Stimulated activated naive CD8-positive, alpha-beta T cell treated with anti-CD3 and anti-CD28 coated beads, Interleukin-15, amount 100 ng/mL, for 72 hours (primary cell): ENCODE measurements at places on chromosomes 7 and 10.
A peak's percentile ranks its signal among the peaks of the same experiment; 100 is the strongest.

- DNase-seq, result no peak
Measured at GRCh38 chr10:1274111-1274661, 218.0 kb downstream of the WDR37 start.

DNA sequence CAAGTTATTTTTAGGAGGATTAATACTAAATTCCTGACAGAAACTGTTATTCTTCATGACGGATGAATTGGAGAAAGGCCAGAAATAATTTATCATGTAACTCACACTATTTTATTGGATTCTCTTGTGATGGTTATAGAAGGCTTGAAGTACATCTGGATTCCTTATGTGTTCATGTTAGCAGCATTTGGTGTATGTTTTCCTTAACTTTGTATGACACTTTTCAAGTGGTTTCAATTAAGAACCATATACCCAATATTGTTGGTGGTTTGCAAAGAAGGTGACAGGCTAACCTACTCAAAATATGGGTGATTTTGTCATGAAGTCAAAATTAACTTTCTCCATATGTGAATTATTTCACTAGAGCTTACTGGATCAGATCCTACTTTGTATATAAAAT, 532.2 kb upstream of the CNTNAP2 start:
- DNase-seq, result no peak

DNA sequence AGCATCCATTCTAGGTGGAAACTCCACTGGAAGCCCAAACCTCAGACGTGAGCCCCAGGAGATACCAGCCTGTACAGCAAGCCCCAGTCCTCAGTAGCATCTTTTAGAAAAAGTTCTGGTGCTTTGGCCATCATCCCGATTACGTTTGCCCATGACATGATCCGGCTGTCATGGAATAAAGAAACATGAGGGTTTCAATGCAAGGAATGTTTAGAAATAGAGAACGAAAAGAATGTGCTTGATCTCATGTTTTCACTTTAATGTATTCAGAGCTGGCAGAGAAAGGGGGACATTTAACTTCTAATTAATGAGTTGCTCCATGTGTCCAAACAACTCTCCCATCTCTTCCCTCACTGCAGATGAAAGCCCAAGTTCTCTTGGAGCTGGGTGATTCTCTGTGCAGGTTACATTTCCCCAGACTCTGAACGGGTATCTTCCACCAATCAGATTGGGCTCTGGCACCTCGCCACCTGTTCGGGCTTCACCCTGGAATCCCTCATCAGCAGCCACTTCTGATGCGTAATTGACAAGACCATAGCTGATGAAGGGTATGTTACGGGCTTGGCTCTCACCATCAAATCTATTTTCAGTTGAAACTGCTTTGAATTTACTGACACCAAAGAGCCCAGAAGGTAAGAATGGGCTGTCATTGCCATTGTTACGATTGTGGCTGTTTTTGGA, 165.3 kb downstream of the PLXNA4 start:
- no peak for DNase-seq

DNA sequence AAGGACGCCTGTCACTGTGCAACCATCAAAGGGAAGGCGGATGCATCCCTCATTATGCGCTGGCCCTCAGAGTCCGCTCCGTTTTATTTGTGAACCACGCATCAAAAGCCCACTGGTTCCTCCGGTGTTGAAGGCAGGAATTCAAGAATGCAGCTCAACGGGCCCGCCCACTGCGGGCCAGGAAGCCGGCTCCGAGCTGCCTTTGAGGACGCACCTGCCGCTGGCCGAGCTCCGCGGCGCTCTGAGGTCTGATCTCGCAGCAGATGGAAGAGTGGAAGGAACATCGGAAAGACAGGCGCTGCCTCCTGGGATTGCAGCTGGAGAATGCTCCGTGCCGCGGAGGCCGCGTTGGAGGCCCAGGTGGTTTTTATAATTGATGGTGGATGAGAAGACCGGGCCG, 56.9 kb upstream of the ADGRA1 start:
- no peak for DNase-seq

GRCh38 chr10:1643161-1643907, 94.0 kb downstream of the ADARB2 start:
- DNase-seq, result peak; percentile 54

DNA sequence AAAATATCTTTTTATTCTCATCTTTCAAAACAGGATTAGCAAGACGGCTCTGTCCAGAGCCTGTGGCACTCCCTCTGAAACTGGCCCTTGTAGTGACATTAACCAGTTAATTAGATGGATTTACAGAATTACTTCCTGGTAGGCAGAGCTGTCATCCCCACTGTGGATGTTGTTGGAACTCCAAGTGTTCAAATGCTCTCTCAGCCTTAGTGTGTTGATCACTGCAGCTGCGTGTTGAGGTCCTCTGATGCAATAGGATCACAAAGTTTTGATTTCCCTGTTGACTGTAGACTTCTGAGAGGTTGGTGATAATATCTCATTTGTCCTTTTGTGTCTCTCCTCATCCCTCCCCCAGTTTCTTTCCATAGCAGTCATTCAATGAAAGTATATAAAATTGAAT, 117.3 kb upstream of the CDK6 start:
- no peak for DNase-seq

GRCh38 chr7:100694098-100694745, at the start of gene GIGYF1:
Gene GIGYF1, minus strand, starts transcription at chr7:100694250. Its CDS starts 6,012 bp downstream, at chr7:100688238.
- DNase-seq, result peak; percentile 67
